H7 (cell line): ENCODE measurements at places on chromosomes 2 and 18. TPM values are rescaled to one million over a fixed set of nuclear protein-coding genes. Genes with fewer than 3 reads are reported as not detected.

DNA sequence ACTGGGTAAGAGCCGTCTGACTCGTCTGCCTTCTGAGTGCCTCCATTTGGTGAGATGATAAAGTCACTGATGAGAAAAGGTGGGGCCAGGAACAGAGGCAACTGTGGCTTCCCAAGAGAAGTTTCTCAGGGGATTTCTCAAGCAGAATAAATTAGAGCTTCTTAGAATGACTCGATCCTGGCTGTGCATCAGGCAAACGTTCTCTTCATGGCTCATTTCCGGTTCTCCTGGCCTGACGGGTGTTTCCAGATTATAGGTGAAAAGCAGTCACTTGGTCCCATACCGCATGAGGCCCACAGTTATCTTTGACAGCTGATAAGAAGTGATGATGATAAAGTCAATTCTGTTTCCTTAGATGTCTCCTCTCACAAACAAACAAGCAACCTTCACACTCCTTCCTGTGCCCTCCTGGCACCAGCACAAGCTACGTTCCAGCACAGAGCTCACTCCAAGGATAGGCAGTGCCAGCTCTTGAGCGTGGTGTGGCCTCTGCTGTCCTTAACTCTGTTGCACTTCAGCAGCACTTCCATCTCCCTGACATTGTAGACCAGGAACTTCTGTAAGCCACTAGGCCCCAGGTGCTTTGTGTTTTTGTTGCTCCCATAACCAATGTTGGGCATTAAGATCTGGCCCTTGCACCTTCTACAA, 37.8 kb upstream of the KCNF1 start:
- no peak for DNase-seq

DNA sequence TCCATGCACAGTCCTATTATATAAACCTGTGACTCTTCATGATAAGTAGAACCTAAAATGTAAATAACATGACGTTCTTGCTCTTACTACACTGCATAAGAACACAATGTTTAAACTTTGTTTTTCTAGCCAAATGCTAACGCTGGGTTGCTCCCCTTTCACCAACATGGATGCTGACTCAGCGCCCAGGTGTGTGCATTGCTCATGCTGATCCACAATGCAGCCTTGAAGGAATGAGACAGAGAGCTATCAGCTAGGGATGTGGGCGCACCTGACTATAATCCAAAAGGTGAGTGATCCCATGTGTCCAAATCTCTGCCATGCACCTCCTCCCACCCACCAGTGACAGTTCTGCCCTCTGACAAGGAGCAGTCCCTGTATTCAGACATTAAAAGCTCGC, 235.0 kb downstream of the IRS1 start:
- no peak for DNase-seq

DNA sequence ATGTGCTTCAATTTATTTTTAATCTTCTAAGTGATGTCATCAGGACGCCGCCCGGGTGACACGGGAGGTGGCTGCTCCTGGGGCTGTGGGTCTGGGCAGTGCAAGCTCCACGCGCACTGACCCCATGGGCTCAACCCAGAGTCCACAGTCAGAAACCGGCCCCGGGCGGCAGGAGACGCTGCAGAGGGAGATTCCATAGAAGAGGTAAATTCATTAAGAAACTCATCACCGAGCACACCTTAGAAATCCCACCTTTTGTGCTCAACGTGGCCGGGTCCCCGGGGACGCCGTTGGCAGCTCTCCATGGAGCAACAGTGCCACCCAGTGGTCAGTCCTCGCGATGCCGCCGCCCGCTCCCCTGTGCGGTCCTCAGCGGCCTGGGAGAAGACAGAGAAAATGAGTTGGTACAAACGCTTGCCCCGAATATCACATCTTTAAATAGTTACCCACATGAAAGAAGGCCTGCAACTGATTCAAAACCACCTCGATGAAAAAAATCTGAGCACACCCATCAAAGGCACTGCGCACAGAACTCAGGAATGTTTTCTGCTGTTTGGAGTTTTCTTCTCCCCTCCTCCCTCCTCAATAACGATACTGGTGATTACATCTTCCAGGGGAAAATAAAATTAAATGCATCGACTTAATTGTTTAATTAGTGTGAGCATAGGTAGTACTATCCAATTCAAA, 92.6 kb downstream of the CMPK2 start:
- peak; percentile 93 for DNase-seq

- DNase-seq: no peak
Observed at GRCh38 chr2:111919794-111920608, 21.6 kb downstream of the MERTK start.

- DNase-seq: no peak
Observed at GRCh38 chr18:23279931-23280330, 144.6 kb downstream of the CABLES1 start.

GRCh38 chr2:134667081-134667480, 51.7 kb downstream of the TMEM163 start:
- DNase-seq: no peak

- no peak for DNase-seq
Observed at GRCh38 chr2:62947403-62947802, 103.2 kb upstream of the OTX1 start.

DNA sequence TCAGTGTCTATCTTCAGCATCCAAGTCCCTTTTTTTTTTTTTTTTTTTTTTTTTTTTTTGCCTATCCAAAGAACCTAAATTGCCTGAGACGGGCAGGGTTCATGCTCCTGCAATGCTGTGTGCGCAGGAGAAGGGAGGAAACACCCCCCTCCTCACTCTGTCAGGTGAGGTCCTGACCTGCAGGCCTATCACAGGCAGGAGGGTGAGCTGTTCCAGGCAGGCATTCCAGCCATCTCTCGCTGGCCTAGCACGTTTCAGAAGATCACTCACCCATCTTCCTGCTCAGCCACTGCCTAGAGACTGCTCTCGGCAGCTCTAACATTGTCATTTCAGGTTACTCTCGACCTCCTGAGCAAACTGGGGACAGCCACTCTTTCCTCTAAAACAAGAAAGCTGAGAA, 48.4 kb upstream of the LAPTM4A start:
- DNase-seq: no peak

DNA sequence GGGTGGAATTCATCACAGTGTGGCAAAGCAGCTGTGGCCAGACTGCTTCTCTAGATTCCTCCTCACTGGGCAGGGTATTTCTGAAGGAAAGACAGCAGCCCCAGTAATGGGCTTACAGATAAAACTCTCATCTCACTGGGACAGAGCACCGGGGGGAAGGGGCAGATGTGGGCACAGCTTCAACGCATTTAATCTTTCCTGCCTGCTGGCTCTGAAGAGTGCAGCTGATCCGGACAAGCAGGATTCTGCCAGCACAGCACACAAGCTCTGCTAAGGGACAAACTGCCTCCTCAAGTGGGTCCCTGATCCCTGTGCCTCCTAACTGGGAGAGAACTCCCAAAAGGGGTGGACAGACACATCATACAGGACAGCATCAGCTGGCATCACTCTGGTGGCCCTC, 779.9 kb upstream of the CNTNAP5 start:
- DNase-seq: no peak

DNA sequence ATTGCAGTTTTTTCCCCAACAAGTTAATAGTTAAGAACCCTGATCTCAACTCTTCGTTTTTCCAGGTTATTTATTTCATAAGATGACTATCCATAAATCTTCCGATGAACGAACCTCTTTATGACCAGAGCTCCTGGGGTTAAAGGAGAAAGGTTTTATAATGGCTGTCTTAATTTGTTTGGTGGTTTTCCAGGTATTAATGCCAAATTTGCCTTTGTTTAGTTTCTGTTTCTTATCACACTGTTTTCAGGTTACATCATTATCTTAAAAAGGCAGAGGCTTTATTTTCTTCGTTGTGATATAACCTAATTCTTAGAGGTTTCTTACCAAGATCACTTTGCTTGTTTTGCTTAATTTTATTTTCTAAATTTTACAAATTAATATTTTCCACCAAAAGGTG, 10.1 kb downstream of the ZNF638 start:
- DNase-seq: no peak

- DNase-seq: no peak
Observed at GRCh38 chr2:116917196-116917595, 897.3 kb upstream of the DDX18 start.

DNA sequence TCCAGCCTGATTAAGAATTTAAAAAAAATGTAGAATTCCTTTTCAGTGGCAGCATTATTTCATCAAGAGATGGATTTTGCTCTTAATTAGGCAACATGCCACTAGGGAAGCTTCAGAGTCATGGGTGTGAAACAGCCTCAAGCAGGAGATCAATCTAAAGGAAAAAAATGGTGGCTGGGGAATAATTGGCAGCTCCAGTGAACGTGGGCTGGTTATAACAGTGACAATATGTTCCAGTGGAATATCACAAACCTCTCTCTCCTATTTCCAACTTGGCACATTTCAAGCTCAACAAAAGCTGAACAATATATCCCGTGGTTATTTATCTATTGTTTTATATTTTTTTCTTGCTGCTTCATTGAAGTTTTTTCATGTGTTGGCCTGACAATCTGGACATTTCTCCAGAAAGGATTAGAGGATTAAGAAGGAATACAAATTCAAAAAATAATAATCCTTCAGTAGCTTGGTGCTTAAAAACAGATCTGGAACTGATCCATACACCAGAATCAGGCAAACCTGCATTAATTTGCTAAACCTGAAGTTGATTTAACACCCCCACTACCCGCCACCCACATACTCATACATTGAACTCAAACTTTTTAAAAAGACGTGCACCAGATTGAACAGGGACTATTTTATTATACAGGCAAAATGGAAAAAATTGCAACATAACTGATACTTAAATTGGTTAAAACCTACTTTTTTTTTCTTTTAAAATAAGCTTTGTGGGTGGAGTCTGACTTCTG, 255.9 kb upstream of the SPRED2 start:
- DNase-seq: no peak

The NOSTRIN gene
- not detected in 2 replicates for total RNA-seq

The NFU1 gene
- 36.2 and 39.5 TPM in 2 replicates for total RNA-seq

The INPP4A gene
- total RNA-seq: 30.3 and 32.0 TPM in 2 replicates

The POTEE gene
- 0.28 and 0.70 TPM in 2 replicates for total RNA-seq
